ENCODE measurements at places on chromosomes 12 and 14. TPM values are rescaled to one million over a fixed set of nuclear protein-coding genes. Genes with fewer than 3 reads are reported as not detected.

C12orf54 gene
- not detected for total RNA-seq

SLC6A12 gene
- 0.49 TPM for total RNA-seq

CDK4 gene
- 53.0 TPM for total RNA-seq

- no peak for DNase-seq
These were observed 4.2 kb downstream of the ACYP1 start for GRCh38 chr14:75059642-75060041.

DNA sequence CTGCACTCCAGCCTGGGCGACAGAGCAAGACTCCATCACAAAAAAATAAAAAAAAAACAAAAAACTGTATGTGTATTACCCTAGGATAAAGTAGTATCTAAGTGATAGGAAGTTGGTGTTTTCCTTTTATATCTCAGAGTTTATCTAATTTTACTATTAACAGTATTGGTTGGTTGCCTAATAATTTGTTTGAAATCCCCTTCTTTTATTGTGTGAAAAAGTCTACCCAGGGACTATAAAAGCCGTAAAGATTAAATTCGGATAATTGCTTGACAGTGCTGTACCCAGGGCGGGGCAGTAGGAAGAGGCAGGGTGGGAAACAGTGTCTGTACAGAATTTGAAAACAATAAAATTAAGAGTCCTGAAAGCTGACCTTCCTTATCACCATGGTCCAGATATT is 78.4 kb downstream of the RASSF8 start:
- no peak for DNase-seq

GRCh38 chr12:54431911-54432814 is 13.1 kb upstream of the ITGA5 start:
- DNase-seq, result peak; percentile 88

GRCh38 chr12:111010061-111010460 is 89.7 kb upstream of the MYL2 start:
- no peak for DNase-seq

DNA sequence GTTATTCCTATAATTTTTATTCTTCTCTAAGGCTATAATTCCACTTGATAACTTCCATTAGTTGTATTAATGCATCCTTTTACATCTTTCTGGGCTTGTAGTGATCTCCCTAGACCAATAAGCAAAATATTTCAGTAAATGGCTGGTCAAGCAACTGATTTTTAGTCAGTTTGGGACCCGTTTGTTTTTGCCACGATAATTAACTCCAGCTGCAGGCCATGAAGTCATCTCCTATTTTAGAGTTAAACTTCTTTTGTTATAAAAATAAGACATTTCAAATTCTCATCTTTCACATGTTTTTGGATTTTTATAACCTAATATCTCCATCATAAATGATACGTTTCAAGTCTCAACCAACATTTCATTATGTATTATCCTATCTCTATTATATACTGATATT is 49.4 kb downstream of the MAGOHB start:
- DNase-seq, result no peak

- no peak for DNase-seq
These were observed 61.0 kb downstream of the PPM1A start for GRCh38 chr14:60309867-60310552.

DNA sequence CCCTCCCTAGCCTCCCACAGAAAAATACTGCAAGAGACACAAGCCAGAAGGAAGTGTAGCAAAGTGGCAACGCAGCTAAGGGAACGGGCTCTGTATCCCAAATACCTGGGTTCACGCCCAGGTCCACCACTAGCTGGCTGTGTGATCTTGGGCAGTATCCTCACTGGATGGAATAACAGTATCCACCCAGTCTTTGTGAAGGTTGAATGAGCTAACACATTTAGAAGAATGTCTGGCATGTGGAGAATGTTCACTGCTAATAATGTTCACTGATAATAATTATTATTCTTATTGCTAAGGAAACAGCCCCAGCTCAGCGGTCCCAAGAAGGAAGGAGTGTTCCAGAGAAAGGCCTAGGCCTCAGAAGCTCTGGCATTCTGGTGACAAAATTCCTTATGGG is 70.9 kb downstream of the VWF start:
- no peak for DNase-seq

DNA sequence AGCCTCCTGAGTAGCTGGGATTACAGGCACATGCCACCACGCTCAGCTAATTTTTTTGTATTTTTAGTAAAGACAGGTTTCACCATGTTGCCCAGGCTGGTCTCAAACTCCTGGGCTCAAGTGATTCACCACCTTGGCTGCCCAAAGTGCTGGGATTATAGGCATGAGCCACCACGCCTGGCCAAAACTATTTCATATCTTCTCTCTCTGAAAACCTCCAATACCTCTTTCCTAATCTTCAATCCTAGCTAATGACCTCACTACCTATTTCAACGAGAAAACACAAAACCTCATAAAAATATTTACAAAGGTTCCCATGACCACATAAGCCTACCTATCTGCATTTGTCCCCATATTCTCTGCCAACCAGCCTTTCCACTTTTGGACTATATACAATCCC is 32.3 kb upstream of the ANKS1B start:
- DNase-seq, result no peak

DNA sequence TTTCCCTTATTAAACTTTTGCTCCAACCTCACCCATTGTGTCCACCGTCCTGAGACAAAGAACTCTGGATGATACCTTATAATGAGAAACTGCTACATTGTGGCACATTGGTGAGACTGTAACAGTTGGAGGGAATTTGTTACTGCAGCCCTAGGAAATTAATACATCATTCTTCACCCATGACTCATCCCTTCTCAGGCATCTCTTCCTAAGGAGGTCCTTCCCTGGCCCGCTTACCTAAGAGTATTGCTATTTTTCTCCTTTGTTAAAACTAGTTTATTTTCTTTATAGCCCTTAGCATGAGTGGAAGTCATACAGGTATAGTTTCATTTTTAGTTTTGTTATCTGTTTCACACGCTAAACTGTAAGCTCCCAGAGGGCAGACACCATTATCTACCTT is 87.1 kb downstream of the TMEM260 start:
- no peak for DNase-seq

Measured in heart right ventricle (tissue), 16 donors.